ENCODE measurements at places on chromosomes 5 and 9.

GRCh38 chr5:157528036-157528632, 47.4 kb downstream of the ADAM19 start:
- no peak for DNase-seq

DNA sequence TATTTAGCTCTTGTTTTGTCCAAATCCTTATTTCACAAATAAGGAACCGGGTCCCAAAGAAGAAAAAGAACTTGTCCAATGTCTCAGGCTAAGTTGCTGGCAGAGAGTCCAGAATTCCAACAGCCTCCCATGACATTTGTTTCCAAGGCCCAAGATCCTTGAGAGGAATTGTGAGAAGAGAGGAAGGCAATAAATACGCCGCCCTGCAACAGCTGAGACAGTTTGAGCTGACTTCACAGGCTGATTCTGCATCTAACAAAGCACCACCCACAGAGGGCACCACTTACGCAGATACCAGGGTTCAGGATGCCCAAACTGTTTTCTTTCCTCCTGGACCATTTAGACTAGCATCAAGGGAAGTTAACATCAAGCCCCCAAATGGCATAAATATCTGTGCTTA, 211.3 kb downstream of the FAM114A2 start:
- DNase-seq = no peak

DNA sequence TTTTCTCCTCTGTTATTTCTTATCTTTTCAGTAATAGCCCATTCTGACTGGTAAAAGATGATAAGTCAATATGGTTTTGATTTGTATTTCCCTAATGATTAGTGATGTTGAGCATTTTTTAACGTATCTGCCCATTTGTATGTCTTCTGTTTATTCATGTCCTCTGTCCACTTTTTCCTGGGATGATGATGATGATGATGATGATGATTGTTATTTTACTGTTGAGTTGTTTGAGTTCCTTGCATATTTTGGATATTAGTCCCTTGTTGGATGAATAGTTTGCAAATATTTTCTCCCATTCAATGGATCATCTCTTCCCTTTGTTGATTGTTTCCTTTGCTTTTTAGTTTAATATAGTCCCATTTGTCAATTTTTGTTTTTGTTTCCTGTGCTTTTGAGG, 27.0 kb downstream of the UTP15 start:
- no peak for DNase-seq

GRCh38 chr5:39977066-39977655, 552.4 kb upstream of the DAB2 start:
- no peak for DNase-seq

- no peak for DNase-seq
These were observed 205.6 kb upstream of the ZNF608 start for GRCh38 chr5:124952079-124952478.

DNA sequence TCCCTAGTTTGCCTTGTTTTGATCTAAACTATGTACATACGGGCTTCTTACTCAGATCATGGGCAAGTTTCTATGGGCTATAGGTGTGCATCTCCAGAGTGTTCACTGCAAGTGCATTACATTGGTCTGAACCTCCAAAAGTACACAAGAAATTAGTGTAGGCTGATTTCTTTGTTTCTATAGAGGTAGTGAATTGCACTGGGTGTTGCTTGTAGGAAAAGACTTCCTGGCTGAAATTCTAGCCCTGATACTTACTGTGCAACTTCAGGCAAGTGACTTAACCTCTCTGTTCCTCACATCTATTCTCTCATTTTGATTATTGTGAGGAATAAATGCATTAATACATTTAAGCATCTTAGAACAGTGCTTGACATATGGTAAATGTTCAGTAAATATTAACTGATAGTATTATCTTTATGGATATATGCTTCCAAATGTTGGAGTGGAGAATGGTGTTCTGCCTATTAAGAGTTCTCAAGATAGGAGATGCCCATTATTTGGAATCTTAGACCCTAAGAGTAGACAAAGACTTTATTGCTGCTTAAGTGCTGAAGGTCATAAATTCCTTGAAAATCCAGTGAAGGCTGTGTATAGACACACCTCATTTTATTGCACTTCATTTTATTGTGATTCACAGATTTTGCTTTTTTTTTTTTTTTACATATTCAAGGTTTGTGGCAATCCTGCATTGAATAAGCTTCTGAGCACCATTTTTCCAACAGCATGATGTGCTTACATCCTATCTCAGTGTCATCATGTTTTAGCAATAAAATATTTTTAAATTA, 38.4 kb upstream of the TLR4 start:
- no peak for DNase-seq

DNA sequence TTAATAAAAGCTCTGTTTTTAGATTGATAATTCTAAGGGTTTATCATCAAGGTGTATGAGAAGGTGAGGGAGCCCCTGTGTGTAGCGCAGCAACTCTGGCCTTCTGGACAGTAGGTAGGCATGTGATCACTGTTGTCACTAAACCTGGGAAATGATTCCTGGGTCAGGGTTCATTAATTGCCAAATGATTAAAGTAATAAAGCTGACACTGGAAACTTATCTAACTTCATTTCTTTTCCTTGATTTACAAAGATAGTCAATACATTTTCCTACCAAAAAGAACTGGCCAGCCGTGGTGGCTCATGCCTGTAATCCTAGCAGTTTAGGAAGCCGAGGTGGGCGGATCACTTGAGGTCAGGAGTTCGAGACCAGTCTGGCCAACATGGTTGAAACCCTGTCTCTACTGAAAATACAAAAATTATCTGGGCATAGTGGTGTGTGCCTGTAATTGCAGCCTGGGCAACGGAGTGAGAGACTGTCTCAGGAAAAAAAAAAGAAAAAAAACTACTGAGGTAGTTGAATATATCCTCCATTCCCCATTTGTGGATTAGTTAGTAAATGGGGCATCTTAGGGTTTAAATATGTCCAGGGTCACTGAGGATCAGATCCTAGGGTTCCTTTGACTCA, 2.4 kb downstream of the EHMT1 start:
- DNase-seq = no peak

DNA sequence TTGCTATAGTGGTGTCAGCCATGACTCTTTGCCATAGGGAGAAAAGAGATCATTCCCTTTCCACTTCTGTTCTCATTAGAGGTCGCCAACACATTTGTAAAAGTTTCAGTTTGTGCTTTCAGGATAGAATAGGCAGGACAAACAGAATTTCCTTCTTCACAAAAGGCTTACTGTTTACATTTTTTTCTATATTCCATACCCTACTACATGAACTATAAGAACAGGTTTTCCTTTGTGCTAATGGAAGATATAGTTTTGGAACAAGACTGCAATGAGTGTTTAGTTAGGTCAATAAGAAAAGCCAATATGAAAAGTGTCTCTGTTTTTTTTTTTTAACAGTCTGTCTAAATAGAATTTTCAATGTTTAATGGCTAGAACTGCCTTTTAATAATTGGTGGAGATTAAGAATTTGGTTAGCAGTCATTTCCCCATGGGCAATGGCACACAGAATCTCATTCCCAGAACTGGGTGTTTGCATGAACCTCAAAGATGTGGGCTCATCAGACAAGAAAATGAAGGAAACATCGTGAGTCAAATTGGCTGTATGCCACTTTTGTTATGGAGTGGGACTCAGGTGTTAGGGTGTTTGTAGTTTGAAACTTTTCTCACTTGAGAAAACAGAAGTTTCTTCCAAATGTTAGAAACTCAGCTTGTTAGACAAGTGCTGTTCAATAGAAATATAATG, 75.2 kb upstream of the PRLR start:
- no peak for DNase-seq

Data from activated T-helper 9 cell treated with anti-CD3 and anti-CD28 coated beads, Interleukin-2, amount 50 U/mL, for 16 hours (primary cell).